NCI-H1930 (cell line): ENCODE measurements at places on chromosomes 1 and 21.

DNA sequence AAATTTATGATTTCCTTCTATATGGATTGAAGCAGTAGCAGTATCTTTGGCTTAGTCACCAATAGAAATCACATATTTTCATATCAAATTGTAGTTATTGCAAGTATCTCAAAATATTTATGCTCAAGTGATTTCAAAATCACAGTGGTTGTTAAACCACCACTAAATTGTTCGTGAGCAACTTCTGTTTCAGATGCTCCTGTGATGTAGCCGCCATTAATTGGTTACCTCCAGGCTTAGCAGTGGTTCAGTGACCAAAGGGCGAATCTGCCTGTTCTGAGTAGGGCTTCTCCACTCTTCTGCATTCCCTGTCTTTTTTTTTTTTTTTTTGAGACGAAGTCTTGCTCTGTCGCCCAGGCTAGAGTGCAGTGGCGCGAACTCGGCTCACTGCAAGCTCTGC is 1.9 kb upstream of the CNKSR1 start:
- DNase-seq: no peak

DNA sequence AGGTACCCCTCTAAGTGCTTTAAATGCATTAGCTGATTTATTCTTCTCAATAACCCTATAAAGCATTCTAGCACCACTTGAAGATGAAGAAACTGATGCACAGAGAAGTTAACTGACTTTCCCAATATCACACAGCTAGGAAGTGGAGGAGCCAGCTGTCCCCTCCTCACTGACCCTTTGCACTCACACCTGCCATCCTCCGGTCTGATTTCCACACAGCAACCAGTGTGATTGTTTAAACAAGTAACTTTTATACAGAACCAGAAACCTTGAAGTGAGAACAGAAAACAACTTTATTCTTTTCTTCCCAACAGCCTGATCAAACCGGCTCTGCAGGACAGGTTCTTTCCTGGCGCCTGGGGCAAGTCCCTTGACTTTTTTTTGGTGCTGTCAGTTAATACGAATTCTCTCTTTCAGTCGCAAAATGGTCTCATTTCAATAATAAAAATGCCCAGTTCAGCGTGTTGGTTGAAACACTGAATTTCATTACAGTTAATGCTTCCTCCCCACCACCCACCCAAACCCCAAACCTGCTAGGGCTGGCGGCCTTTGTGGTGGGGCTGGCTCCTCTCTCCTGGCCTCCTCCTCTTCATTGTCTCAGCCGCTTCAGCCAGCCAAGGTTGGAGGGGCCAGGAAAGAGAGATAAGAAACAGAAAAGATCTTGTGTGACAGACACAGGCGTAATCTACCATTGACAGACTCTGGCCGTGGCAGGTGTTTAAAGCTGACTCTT is 26.4 kb upstream of the EEIG2 start:
- DNase-seq: no peak

DNA sequence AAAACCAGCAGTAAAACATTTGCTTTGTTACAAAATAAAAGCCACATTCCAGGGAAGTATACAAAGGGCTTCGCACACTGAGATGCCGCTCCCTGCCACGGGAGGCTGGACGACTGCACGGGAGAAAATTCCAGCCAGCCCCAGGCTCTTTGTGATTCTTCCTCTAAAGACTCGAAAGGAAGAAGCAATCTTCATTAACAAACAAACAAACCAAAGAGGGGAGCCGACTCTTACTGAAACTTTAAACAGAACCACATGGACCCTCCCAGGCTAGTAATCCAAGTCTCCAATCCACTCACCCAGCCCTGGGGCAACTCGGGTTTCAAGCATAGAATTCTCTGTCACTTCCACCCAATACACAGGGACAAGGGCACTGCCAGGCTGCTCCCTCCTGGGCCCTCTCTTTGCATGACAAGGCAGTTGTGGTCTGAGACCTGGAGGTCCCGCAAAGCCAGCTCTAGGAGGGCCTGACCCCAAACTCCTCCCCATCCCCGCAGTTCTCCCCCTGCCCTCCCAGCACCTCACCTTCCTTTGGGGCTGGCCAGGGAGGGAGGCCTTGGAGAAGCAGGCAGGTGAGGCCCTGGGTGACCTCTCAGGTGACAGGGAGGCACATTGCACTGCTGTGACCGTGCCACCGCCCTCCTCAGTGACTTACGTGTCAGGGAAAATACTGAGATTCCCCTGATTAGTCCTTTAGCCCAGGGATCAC is 26.6 kb upstream of the COL18A1 start:
- no peak for DNase-seq

DNA sequence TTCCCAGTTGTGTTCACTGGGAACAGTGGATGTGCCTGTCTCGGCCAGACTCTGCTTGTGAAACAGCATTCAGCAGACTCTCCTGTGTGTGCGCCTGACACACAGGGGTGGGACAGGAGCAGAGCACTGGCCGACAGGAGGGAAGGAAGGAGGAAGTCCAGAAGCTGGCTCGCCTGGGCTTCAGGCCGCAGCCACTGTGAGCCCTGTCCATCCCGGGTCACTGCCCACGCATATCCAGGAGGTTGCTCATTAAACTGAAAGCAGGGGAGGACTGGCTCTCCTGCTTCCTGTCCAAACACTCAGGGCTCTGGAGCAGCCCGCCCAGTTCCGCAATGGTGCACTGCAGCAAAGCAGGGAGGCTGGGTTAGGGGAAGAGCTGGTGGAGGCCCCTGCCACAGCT is 218.7 kb upstream of the VAMP3 start:
- no peak for DNase-seq

DNA sequence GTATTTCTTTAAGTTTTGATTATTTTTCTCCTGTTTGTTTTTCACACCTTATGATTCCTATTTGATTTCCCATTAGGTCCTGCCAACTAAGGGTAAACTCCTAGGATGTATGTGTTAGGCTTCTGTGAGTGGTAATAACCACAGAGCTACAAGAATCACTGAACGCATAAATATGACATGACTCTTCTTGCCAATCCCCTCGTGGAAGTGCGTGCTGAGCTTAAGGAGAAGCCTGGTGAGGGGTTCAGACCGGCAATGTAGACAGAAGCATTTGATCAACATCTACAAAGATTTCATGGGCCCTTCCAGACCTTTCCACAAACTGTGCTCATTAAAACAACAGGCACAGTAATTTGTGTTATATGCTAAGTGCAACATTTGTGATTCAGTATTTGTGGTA is 273.8 kb upstream of the SNX7 start:
- DNase-seq: no peak

DNA sequence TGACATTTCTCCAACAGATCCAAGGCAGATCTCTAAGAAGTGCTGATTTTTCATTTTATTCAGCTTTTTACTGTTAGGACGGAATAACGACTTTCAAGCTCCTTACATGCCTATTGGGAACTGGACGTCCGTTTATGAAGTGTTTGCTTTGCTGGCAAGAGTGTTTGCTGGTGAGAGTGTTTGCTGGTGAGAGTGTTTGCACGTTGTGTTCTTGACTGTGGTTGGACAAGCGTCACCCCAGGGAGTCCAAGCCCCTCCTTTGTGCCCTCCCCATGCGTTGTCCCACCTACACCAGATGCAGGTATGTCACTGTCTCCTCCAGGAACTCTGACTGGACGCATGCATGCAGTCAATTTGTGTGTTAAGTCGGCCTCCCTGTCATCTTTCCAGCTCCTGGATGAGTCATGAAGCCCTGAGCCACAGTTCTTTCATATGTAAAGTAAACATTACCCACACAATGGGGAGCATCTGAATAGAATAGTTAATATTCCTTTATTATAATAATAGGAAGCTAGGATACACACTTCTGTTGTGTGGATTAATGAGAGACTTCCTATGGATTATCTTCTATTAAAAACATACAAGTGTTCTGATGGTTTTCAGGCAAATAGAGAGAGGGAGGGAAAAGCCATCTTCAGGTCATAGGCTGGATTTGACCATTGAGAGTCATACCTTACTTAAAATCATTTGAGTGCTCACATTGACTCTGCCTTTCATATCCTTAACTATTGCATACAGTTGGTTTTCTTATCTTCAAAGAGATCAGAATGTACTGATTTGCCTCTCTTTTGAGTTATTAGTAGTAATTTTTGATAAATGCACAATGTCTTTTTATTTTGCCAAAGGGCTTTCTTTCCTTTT is 119.2 kb downstream of the GALNT2 start:
- DNase-seq: peak; percentile 30

DNA sequence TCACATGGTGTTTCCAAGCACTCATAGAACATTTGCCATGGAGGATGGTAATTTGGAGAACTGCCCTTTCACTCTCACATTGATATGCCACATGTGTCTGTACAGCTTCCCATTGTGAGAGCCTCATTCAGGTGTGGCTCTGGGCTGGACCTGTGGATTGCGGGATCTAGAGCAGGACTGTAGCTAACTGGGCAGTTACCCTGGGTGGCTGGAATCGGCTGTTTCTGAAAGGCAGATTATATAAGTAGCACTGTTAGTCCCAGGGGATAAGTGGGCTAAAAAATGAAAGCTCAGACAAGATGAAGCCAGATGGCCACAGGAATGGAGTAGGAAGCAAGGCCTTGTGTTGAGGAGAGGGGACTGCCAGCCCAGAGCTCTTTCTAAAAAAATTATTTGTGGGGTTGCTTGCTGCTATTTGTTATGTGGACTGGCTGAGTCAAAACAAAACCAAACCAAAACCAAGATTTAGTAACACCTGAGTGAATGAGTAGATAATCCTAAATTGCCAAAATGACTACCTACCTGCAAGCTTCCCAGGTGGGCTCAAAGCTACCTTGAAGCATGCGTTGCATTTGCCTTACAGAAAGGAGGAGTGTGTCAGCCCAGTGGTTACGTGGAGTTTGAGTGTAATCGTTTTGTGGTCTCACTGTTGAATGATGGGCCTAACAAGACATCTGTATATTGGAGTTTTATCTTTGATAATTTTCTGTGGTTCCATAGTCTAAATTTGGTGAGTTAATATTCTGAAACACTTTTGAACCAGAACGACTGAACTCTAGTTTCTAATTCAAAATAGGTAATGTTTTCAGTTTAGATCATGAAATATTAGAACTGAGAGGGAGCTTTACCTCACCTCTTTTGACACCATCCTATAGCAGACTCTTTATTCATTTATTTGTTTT is 58.0 kb downstream of the SDCCAG8 start:
- no peak for DNase-seq

DNA sequence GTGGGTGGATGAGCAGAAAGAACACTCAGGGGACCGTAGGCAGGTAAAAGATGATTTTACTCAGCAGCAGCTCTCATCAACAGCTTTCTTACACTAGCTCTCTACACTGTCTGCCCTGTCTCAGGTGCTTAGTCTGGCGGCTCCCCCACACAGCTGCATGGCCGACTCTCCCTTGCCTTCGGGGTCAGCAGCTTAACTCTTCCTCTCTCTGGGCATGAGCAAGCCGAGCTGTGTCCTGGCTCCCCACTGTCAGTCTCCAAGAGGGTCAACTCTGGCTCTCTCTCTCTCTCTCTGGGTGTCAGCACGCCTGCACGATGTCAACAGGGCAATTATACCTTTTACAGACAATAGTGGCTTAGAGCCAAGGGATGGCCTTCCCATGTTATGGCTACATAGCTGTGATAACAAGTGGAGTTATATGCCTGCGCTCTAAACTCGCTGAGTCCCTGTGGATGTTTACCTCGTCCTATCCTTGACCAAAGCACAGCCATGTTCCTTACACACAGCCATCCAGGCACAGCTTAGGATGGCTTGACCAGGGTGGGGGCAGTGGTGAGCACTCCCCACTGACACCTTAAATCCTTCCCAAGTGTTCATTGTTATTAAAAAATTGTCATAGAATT is 3.1 kb upstream of the BCL10 start:
- no peak for DNase-seq

DNA sequence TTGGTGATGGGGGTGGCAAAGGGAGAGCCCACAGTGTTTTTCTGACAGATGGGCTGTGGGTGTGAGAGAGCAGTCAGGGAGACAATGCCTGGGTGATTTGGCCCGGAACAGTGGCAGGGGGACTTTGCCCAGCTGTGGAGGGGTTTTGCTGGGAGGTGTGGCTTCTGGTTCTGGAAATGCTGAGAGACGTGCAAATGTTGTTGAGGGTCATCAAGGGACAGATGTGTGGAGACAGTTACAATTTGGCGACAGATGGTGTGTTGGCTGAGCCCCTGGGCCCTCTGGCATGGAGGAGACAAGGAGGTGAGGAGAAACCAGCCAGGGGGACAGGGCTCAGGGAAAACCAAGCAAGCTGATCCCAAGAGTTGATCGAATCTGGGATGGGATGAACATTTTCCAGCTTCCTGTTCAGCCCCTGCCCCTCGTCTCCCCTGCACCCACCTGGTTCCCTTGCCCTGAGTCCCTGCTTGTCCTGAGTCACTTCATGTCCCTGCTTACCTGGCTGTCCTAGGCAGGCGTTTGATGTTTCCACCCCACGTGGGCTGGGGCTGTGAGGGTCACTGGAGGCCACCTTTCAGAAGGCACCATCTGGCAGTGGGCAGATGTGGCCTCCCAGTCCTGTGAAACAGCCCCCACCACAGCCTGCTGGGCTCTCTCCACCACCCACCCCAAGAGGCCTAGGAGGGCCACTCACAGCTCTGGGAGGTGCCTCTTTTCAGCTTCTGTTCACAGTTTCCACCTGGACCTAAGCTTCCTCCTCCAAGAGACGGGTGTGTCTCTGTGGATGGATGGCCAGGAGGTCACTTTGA is 15.8 kb upstream of the ZNF678 start:
- DNase-seq: no peak

DNA sequence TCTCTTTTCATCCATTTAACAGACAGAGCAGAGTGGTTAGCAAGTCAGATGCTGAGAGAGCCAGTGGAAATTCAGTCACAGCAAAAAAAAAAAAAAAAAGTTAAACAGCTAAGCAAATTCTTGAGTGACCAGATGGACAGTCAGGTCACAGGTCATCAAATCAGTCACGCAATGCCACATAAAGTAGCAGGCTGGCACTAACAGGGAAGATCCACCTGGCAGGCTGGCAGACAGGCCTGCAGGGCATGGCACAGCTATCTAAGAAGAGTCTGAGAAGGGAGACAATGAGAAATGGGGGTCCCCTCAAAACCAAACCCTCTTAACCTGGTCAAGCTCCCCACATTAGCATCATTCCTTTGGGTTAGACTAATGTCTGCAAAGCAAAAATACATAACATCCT is 371.9 kb downstream of the TTLL7 start:
- DNase-seq: no peak
